CD4-positive, alpha-beta T cell treated with Interleukin-4 for 1 hour (primary cell): ENCODE measurements at places on chromosomes 13 and 19.

DNA sequence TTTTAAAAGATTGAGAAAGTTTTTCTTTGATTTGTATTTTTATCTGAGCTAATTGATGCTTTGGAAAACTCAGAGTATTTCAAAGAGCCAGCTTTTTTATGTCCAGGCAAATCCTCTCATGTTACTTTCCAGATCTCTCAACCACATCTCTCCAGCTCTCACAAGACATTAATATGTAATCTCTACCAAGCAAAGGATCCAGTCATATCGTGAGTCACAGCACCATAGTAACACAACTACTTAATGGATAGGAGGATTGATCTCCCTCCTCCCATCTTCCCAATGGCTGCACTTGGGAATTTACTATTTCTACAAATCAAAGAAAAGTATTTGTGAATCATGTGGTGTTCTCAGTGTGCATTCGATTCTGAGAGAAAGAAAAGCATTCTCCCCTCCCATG, 63.3 kb downstream of the POU4F1 start:
- DNase-seq: no peak

GRCh38 chr19:33501693-33502356, 19.8 kb downstream of the PEPD start:
- no peak for DNase-seq

- DNase-seq: no peak
Observed at GRCh38 chr13:30375265-30375835, 46.9 kb upstream of the UBE2L5 start.

DNA sequence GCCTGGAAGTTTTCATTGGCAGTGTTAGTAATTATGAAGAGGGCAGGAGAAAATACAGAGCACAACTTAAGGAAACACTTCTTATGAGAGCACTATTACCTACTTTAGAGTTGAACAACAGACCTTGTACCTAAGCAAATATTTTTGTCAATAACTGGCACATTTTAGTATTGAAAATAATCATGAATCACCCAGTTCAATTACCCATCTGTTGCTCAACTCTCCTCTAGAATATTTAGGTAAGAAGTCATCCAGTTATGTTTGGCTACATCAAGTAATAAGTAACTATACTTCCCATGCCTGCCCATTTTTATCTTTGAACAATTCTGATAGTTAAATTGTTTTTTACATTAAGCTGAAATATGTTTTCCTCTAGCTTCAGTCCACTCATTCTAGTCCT, 893.4 kb downstream of the DIAPH3 start:
- DNase-seq: no peak

DNA sequence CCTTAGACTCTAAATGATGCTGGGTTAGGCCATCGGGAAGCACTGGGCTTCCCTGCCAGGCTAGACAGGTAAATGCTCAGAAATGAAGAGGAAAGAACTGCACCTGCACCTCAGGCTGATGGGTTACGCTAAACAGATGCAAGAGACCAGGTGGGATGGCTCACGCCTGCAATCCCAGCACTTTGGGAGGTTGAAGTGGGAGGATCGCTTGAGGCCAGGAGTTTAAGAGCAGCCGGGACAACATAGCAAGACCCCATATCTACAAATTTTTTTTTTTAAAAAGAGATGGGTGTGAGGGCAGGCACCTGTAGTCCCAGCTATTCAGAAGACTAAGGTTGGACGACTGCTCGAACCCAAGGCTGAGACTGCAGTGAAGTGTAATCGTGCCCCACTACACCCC, 634.7 kb downstream of the UQCRFS1 start:
- no peak for DNase-seq

DNA sequence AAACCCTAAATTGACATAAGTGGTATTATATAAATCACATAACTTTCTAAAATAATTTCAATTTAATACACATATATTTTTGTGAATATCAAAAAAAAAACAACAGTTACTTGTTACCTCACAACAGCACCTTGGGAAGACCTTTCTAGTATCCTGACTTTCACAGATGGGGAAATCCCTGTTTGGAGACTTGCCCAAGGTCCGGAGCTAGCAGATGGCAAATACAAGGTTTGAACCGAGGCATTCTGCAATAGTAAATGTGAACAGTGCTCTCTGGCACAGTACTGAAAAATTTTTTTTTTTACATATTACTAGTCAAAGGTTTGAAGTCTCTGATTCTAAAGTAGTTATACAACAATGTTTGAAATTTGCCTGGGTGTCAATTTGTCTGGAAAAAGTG, 104.5 kb downstream of the SUCLA2 start:
- no peak for DNase-seq

DNA sequence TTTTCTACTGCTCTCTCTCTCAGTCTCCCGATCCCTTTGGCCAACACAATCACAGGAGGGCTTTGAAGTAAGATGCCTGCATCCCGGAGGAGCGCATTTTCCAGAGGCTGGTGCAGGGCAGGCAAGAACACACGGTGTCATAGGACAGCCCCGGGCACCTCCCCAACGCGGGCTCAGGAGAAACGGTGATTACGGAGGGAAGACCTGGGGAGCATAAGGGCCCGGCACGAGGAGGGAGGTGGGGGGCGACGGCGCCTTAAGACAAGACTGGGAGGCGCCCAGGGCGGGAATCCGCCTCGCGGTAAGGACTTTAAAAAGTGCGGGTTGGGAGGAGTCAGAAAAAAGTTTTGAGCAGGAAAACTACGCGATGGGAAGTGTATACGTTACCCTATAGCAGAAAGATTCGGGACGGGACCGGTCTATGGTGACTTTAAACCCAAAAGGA, 18.7 kb upstream of the ZNF888 start:
- no peak for DNase-seq

- DNase-seq: no peak
Observed at GRCh38 chr13:99522298-99522697, 21.0 kb downstream of the TM9SF2 start.

- no peak for DNase-seq
Observed at GRCh38 chr13:31409678-31410356, 210.0 kb downstream of the B3GLCT start.

- DNase-seq: no peak
Observed at GRCh38 chr19:14159059-14159458, 22.7 kb upstream of the ASF1B start.

DNA sequence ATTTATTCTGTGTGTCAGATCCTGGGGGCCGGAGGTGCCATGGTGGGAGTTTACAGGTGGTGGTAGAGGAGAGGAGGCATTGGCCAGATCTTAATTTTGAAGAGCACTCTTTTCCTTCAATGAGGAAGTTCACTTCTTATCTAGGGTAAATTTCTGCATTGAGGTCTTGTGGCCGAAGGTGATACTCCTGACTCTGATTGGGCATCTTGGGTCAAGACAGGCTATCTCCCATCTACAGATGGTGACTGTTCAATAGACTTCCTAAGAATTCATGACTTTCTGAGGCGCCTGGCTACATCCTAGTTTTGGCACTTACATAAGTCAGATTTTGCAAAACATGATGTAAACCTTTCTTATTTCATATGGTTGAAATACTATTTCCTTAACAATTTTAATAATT, 135.2 kb downstream of the SUCLA2 start:
- no peak for DNase-seq

- no peak for DNase-seq
Observed at GRCh38 chr13:51923983-51924539, 62.3 kb downstream of the CCDC70 start.

GRCh38 chr19:18203408-18203862, 407 bp downstream of the RAB3A start:
- DNase-seq: no peak

DNA sequence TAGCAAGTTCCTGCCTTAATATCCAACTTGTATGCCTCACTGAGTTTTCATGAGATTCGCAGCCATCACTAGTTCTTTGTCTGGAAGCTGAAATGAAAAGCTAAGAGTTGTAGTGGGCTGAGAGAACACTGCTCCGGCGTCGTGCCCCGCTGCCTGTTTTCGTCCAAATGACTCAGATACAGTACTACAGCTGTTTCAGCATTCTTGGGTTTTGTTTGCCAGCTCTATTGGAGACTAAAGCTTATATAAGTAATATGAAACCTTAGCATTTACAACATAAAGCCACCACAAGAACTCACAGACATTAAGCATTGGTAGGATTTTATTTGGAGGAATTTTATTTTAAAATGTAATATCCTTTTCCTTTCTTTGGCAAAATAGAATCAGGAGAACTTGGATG, 299.7 kb downstream of the DLEU7 start:
- DNase-seq: no peak
